ENCODE measurements at places on chromosomes 7 and 10. TPM values are rescaled to one million over a fixed set of nuclear protein-coding genes. Genes with fewer than 3 reads are reported as not detected.

Gene SEC31B
- 4.8 TPM for total RNA-seq

Gene AGR2
- not detected for total RNA-seq

Gene LRRN3
- total RNA-seq: 7.4 TPM

Gene TFR2
- 1.9 TPM for total RNA-seq

Gene VWA2
- not detected for total RNA-seq

Gene NUTM2A
- total RNA-seq: 0.46 TPM

Gene ACSM6
- not detected for total RNA-seq

Gene NPSR1
- not detected for total RNA-seq

Gene RASA4B
- total RNA-seq: 7.7 TPM

Gene EZH2
- 2.3 TPM for total RNA-seq

Gene STEAP4
- total RNA-seq: 5.9 TPM

Gene NACAD
- total RNA-seq: 4.2 TPM

Gene PTPRZ1
- 0.46 TPM for total RNA-seq

Gene MYOF
- total RNA-seq: 484 TPM

Gene HOXA10
- total RNA-seq: not detected

Gene CRYGN
- not detected for total RNA-seq

Gene VKORC1L1
- total RNA-seq: 27.6 TPM

Gene PMS2
- total RNA-seq: 17.5 TPM

Gene SPDYE18
- 0.20 TPM for total RNA-seq

Gene DNAH11
- total RNA-seq: 0.92 TPM

Gene CPED1
- 64.8 TPM for total RNA-seq

Gene COL13A1
- 38.9 TPM for total RNA-seq

Gene LIPK
- total RNA-seq: not detected

Gene LIPM
- total RNA-seq: 0.13 TPM

Gene MRLN
- not detected for total RNA-seq

Gene MARCHF5
- total RNA-seq: 21.0 TPM

Gene TAS2R3
- 2.0 TPM for total RNA-seq

Data from smooth muscle cell of the pulmonary artery (primary cell).